ENCODE measurements at places on chromosomes 3 and 15. TPM values are rescaled to one million over a fixed set of nuclear protein-coding genes. Genes with fewer than 3 reads are reported as not detected.

The ALG1L2 gene
- not detected for total RNA-seq

The CHST14 gene
- 4.4 TPM for total RNA-seq

The KIF23 gene
- 68.8 TPM for total RNA-seq

The C3orf20 gene
- total RNA-seq = 0.17 TPM

The FBXW12 gene
- not detected for total RNA-seq

The IQCF6 gene
- not detected for total RNA-seq

The OR4F6 gene
- total RNA-seq = not detected

The KNG1 gene
- not detected for total RNA-seq

The DUOXA1 gene
- not detected for total RNA-seq

The TAGLN3 gene
- total RNA-seq = 1.2 TPM

The SEMA6D gene
- total RNA-seq = not detected

The SLC24A5 gene
- not detected for total RNA-seq

The PEX5L gene
- not detected for total RNA-seq

The SI gene
- not detected for total RNA-seq

The CCR8 gene
- total RNA-seq = not detected

The INAFM2 gene
- total RNA-seq = 4.9 TPM

The PKM gene
- total RNA-seq = 1,797 TPM

The SCN11A gene
- 0.05 TPM for total RNA-seq

The TRPM1 gene
- not detected for total RNA-seq

The ANKUB1 gene
- not detected for total RNA-seq

The NR2F2 gene
- total RNA-seq = not detected

The PLA2G4F gene
- not detected for total RNA-seq

The CRTAP gene
- total RNA-seq = 51.1 TPM

The ITPKA gene
- total RNA-seq = 1.7 TPM

The OR5K2 gene
- total RNA-seq = not detected

The ZCWPW2 gene
- total RNA-seq = 0.17 TPM

The GOLGA6L4 gene
- 0.37 TPM for total RNA-seq

The C3orf22 gene
- not detected for total RNA-seq

The EHHADH gene
- total RNA-seq = 2.9 TPM

The SERPINI2 gene
- total RNA-seq = not detected

The ZBTB47 gene
- total RNA-seq = 1.0 TPM

The GOLGA6L9 gene
- total RNA-seq = 1.8 TPM

The MCTP2 gene
- 35.1 TPM for total RNA-seq

The GOLGA8B gene
- total RNA-seq = 67.2 TPM

The NMNAT3 gene
- 7.6 TPM for total RNA-seq

The CMTM8 gene
- 16.0 TPM for total RNA-seq

The NPAP1 gene
- not detected for total RNA-seq

The PRICKLE2 gene
- total RNA-seq = 0.05 TPM

The ABHD5 gene
- total RNA-seq = 11.0 TPM

The TICRR gene
- total RNA-seq = 21.0 TPM

The IL20RB gene
- total RNA-seq = 0.59 TPM

The CILP gene
- total RNA-seq = not detected

The FETUB gene
- not detected for total RNA-seq

The SAMMSON gene
- total RNA-seq = not detected

The SLC51B gene
- not detected for total RNA-seq

The DPH6 gene
- 20.0 TPM for total RNA-seq

The IL12A gene
- not detected for total RNA-seq

The CCR5 gene
- total RNA-seq = not detected

The ARIH1 gene
- total RNA-seq = 183 TPM

The GOLGA8Q gene
- 0.29 TPM for total RNA-seq

The FAM107A gene
- not detected for total RNA-seq

The SLTM gene
- total RNA-seq = 52.0 TPM

The DCLK3 gene
- total RNA-seq = not detected

The SLC38A3 gene
- total RNA-seq = not detected

The TMEM207 gene
- total RNA-seq = not detected

The SPSB4 gene
- not detected for total RNA-seq

The MESP2 gene
- total RNA-seq = not detected
